ENCODE measurements at places on chromosomes 7 and 10.

DNA sequence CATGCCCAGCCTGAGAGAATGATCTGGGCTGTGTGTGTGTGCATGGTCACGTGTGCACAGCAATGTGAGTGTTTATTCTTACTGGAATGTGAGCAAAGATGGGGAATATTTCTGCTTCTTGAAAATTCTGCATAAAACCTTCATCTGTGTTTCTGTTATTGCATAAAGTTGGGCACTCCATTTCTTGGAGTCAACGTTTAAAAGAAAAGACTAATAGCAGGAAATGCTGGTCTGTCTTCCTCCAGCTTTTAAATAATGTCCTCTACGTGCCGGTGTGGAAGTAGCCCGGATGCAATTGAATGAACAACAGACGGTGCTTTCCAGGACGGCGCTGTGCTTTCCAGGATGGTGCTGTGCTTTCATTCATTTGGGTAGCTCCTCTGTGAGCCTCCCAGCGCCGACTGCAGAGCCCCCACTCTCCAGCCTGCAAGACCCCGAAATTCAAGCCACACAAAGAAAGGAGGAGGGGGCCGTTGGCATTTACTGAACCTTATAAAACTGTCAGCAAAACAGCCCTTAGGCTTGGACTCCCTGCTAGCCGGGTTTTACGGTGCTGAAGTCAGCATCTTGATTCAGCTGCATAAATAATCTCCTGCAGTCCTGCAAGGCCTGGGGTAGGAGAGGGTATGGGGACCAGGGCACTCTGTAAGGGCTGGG is 158.2 kb upstream of the PRKCQ start:
- DNase-seq, result no peak

DNA sequence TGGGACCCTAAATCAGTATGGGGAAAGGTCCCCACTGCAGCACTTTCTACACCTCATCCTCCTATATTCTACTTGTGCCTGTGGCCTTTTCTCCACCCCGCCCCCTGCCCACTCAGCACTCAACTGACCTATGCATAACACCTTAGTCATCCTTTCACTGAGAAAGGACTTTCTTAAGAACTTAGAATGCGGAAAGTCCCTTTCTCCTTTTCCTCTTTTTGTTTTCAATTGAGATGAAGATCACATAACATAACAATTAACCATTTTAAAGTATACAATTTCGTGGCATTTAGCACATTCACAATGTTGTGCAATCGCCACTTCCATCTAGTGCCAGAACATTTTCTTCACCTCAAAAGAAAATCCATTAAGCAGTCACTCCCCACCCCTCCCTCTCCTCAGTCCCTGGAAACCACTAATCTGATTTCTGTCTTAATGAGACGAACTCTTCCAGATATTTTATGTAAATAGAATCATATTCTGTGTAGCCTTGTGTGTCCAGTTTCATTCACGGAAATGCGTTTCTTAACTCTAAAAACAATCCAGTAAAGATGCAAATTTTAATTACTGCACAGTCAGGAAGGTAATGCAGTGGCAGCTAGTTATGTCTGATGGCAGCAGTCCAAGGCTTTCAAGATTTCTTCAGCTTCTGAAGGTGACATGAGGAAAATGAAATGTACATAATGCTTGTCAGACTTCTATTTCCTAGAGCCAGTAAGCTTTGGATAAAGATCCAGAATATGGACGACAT is 41.7 kb downstream of the FAS start:
- DNase-seq, result no peak

GRCh38 chr7:145265180-145265579 is 429.3 kb upstream of the TPK1 start:
- no peak for DNase-seq

DNA sequence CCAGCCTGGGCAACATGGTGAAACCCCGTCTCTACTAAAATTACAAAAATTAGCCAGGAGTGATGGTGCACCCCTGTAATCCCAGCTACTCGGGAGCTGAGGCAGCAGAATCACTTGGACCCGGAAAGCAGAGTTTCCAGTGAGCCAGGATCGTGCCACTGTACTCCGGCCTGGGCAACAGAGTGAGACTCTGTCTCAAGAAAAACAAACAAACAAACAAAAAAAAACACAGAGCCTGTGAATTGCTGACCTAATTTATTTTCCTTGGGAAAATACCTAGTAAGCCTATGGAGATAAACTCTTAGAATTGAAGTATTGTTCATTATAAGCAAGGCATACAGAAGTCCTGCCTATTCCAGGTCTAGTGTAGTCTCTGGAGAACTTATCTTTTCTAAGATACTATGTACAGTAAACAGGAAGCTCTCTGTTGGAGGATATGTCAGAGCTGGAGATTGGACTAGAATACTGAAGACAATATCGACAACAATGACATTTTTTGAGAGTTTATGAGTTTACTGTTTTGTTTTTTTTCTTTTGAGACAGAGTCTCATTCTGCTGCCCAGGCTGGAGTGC is 14.9 kb downstream of the GTF2I start:
- DNase-seq, result no peak

DNA sequence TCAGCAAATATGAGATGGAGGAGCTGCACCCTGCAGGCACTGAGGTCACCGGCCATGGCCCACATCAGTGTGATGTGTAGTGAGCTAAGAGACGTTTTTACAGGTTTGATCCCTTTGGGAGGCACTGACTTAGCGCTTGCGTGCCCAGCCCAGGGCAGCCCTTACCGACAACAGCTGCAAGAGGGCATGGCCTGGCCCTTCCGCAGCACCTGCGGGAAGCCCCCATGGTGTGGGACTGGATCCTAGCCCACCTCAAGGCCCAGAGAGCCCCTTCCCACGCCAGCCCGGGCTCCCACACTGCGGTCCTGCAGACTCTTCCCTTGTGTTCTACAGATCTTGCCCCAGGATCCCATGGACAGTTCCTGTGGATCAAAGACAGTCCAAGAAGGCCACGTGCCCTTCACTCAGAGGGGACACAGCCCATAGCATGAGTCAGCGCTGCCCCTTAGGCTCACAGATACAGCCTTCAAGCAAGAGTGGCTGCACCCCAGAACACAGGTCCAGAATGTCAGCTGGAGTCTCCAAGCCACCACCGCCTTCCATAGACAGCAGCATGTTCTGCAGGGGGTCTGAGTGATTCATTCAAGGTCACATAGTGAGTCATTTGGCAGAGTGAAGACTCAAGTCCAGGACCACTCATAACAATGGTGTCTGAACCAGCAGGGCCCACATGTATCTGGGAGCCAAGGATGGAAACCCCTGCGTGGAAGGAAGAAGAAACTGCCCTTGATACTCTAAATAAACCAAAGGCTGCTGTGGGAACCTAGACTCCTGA is 25.4 kb downstream of the TLL2 start:
- DNase-seq, result no peak
